ENCODE measurements at places on chromosomes 4 and X.

- no peak for DNase-seq
Measured at GRCh38 chrX:25206778-25207177, 191.0 kb upstream of the ARX start.

GRCh38 chr4:87076690-87077358 is 142.0 kb downstream of the AFF1 start:
- no peak for DNase-seq

DNA sequence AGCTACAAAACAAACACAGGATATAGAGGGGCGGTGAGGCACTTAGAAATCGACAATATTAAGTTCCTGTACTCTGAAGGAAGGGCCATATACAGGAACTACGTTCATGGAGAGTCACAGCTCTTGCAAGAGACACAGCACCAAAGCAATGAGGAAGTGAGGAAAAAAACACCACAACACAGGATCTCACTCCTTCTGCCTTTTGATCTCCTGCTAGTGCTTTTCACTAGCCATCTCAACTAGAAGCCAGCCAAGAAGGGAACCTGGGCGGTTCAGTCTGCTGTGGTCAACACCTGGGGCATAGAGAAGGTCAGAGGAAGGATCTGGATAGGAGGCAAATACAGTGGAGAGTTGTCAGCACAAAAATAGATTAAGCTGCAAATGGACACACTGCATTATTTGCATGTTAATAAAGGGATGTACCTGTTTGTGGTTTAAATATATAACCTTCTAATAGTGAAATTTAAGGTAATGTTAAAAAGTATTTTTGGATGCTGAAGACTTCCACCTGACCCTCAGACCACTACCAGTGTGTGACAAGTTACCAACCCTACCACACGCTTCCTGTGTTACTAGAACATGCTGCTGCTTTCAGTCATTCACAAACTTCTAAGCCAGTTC is 104.6 kb downstream of the DTHD1 start:
- no peak for DNase-seq

DNA sequence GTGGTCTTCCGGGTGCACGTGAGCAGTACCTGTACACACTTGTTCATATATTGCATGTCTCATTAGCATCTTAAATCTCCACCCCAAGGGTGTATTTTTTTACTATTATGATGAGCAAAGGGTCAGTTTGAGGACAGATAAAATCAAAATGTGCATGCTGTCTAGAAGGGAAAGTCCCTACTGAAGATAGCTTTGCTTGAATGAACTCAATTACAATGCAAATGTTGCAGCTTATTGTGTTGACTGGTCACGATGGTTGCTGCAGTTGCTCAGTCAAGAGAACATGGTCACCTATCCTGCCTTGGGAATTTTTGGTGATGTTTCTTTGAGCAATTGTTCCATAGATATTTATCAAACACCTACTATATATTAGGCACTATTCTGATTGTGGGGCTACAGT is 103.8 kb upstream of the MID1IP1 start:
- DNase-seq: no peak

- DNase-seq: no peak
Measured at GRCh38 chr4:83370640-83370906, 35.9 kb upstream of the HPSE start.

- DNase-seq: no peak
Measured at GRCh38 chrX:108306086-108306485, 132.1 kb downstream of the COL4A6 start.

- peak; percentile 34 for DNase-seq
Measured at GRCh38 chr4:108512615-108513505, 107.5 kb upstream of the RPL34 start.

DNA sequence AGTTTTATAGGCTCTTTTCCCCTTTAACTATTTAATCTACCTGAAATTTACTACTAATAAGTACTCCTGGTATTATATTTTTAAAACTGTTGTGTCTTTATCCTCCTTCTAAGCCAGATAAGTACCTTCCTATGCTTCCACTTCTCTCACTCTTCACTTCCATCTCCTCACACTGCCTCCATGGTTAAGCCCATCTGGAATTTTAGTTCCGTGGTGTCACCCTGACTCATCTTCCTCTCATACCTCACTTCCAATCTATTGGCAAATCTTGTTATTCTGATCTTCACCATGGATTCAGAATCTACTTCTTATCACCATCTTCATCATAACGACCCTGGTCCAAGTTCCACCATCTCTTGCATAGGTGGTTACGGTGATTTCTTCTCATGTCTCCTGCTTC is 32.7 kb upstream of the DAPP1 start:
- DNase-seq: no peak

GRCh38 chrX:49242545-49243066 is 7.3 kb downstream of the CCDC22 start:
- DNase-seq: no peak

DNA sequence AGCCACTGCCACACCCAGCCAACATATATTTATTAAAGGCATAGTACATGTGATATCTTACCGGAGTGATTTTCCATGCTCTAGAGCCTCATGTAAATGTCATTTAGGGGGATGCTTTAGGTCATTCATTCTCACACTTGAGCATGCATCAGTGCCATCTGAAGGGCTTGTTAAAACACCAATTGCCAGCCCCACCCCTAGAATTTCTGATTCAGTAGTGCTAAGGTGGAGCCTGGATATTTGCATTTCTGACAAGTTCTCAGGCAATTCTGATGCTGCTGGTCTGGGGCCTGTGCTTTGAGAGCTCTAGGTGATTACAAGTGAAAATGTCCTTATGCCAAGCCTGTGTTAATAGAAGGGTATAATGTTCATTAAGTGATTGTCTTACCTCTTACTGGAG is 107.7 kb downstream of the PHEX start:
- DNase-seq: no peak

GRCh38 chr4:17187003-17187402 is 288.6 kb upstream of the LDB2 start:
- no peak for DNase-seq

DNA sequence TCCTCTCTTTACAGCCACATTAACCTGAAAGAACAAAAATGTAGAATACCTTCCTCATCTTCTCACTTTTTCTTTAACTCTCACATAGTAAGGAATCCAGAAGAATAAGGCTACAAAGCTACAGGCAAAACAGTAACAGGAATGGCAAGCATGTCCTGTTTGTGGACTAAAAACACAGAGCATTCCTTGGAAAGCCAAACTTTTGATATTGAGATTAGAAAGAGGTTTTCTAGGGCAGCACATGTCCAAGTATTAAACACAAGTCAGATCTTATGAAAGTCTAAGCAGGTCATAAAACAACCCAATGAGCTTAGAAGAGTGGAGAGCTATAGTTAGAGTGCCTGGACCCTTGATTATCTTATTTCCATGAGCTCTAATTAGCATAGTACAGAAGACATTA is 58.2 kb upstream of the FAM9C start:
- DNase-seq: no peak

GRCh38 chr4:112282860-112283667 is 2.6 kb downstream of the TIFA start:
- no peak for DNase-seq

DNA sequence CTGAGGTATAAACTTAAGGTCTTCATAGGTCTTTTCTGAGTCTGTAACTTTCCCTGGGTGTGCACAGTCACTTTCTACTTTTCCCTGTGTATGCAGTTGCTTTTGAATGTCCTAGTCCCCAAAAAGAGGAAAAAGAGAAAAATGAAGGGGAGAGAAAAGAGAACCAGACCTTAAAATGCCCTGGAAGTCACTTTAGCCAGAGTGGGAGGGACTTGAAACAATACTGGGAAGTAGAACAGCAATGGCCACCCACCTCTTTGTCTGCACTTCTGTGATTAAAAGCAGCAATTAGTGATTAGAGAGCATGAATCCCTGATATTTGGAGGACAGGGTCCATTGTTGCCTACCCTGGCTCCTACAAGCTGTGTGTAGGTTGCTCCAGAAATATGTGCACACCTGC is 36.1 kb downstream of the ZCCHC13 start:
- DNase-seq: no peak

GRCh38 chr4:2591189-2591588 is 54.7 kb downstream of the FAM193A start:
- no peak for DNase-seq

DNA sequence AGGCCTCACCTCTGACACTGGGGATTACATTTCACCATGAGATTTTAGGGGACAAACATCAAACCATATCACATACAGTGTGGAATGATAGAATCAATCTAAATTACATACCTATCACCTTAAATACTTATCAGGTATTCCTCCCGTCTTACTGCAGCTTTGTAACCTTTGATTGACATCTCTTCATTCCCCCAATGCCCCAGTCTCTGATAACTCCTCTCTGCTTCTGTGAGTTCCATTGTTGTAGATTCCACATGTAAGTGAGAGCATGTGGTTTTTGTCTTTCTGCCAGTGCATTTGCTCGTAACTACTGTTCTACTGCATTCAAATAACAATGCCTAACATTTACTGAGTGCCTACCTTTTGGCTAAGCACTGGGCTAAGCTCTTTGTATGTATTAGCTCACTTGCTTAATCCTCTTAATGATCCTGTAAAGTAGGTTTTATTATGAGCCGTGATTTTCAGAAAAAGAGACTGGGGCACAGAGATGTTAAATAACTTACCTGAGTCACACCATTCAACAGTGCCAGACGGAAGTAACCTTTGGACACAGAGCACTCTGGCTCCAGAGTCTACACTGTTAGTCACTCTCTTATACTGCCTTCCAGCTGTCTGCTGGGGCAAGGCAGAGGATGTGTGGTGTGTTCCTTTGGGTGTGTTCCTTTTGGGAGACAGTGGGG is 63.7 kb upstream of the ESX1 start:
- no peak for DNase-seq

- no peak for DNase-seq
Measured at GRCh38 chr4:19850909-19851308, 400.8 kb upstream of the SLIT2 start.

DNA sequence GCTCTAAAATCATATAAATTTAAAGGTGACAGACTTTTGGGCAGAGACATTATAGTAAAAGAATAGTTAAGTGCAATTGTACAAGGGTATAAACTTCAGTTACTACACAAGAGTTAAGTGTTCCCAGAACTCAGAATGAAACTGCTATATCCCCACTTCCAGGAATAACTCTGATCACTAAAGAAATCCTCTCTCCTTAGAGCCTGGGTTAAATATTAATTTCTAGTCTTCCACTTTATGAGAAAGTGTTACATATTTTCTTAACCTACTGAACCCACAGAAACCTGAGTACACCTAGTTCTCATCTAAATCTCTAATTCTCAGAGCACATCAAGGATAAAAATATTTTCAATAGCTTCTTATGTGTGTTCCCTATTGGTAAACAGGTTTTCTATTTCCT is 99.1 kb upstream of the USP38 start:
- DNase-seq: no peak

DNA sequence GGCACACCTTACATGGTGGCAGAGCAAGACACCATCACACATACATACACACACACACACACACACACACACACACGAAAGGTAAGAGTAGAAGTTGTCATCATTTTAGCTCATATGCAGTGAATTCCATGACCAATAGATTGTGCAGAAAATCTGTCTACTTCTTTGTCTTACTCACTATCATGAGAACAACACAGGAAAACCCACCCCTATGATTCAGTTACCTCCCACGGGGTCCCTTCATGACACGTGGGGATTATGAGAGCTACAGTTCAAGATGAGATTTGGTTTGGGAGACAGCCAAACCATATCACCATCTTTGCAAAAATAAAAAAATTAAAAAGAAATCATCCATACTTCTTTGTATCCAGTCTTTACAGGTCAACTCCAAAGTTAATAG is 221.1 kb downstream of the BMPR1B start:
- DNase-seq: no peak

GRCh38 chrX:150487369-150488094 is 80.9 kb upstream of the MTM1 start:
- DNase-seq: no peak

DNA sequence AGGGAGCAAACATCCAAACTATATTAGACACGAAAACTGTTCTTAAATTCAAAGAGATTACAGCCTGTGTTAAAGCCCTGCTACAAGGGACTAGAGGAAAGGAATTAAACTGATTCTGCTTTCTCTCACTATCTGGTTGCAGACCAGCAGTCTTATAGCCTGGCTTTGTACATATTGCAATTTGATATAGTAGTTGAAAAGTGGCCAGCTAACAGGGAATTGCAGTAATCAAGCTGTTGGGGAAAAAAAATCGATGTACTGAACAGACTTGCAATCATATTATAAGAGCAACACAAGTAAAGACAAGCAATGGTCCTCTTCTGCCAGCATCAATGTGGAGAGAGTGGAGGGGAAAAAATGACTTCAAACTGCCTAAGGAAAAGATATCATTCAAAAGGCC is 364.4 kb upstream of the EPHA5 start:
- DNase-seq: no peak

- DNase-seq: no peak
Measured at GRCh38 chrX:7047951-7048350, 99.6 kb upstream of the STS start.

- DNase-seq: no peak
Measured at GRCh38 chrX:153380691-153381090, 20.5 kb downstream of the PNMA6E start.

DNA sequence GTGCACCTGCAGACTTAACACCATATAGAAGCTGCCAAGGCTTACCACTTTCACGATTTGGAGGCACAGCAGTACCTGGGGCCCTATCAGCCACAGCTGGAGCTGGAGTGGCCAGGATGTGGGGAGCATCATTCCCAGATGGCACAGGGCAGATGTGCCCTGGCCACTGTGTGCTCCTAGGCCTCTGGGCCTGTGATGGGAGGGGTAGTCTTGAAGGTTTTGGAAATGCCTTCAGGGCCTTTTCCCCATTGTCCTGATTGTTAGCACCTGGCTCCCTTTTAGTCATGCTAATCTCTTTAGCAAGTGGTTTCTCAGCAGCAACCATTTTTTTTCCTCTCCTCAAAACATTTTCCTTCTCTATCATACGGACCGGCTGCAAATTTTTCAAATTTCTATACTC is 490.2 kb downstream of the RAB28 start:
- no peak for DNase-seq

DNA sequence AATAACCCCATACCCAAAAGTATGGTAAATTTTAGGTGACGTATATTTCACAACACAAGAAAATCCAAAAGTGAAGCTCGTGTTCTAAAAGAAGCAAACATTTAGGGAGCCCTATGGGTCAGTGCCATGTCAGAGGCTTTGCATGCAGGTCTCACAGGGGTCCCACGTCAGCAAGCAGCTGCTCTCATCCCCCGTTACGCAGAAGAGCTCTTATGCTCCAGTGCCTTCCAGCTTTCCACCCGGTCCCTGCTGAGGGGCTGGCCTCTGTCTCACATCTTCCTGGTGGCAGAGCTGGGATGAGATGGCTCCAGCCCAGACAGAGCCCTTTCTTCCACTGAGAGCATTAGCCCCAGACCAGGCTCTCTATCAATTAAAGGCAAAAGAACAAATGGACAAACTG is 82.0 kb downstream of the IRF2 start:
- no peak for DNase-seq
